ENCODE measurements at places on chromosomes 6 and 20.

GRCh38 chr6:110517034-110517433 is 40.6 kb upstream of the SLC22A16 start:
- DNase-seq = no peak

DNA sequence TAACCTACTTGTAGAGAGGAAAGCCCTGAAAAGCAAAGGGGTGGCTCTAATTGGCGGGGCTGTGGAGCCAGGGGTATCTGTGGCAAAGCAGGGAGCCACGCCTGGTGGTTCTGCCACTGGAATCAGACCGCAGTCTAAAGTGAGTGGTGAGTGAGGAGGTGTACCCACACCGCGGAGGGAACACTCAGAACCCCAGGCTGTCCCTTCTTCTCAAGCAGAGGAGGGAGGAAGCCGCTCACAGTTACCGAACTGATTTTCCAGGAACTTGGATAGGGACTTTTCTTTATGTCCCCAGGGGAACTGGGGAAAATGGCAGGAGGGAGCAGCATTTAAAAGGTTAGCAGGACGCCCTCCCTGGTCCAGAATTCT is 287.2 kb downstream of the TAF4 start:
- DNase-seq = no peak

GRCh38 chr6:20223141-20223540 is 10.9 kb upstream of the MBOAT1 start:
- no peak for DNase-seq

GRCh38 chr6:113694278-113695077 is 162.7 kb upstream of the MARCKS start:
- DNase-seq = no peak

DNA sequence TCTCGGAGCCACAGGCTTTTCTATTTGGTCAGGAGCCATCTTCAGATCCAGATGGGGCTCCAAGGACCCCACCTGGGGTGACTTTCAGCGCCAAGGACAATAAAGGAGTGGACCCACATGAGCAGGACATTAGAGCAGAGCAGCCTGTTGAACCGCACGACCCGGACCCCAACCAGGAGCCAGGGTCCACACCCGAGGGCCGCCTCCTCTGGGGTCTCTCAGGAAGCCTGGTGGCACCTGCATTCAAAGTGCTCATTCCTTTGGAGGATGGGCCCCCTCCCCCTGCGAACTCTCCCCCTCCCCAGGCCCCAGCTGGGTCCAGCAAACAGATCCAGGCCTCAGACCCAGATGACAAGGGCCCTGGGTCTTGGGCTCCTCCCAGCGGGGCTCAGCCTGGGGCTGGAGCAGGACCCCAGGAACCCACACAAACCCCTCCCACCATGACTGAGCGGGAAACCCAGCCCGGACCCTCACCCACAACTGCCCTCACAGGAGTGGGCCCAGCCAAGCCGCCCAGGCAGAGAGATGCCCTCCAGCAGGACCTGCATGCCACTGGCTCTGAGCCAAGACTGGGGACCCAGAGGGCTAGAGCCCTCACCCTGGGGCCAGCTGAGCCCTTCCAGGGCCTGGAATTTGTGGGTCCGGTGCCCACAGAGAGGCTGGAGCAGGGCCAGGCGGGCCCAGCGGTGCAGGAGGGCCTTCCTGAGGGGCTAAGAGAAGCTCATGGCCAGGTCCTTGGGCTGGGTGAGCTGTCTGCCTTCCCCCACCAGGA is 23.9 kb downstream of the RAB44 start:
- no peak for DNase-seq

DNA sequence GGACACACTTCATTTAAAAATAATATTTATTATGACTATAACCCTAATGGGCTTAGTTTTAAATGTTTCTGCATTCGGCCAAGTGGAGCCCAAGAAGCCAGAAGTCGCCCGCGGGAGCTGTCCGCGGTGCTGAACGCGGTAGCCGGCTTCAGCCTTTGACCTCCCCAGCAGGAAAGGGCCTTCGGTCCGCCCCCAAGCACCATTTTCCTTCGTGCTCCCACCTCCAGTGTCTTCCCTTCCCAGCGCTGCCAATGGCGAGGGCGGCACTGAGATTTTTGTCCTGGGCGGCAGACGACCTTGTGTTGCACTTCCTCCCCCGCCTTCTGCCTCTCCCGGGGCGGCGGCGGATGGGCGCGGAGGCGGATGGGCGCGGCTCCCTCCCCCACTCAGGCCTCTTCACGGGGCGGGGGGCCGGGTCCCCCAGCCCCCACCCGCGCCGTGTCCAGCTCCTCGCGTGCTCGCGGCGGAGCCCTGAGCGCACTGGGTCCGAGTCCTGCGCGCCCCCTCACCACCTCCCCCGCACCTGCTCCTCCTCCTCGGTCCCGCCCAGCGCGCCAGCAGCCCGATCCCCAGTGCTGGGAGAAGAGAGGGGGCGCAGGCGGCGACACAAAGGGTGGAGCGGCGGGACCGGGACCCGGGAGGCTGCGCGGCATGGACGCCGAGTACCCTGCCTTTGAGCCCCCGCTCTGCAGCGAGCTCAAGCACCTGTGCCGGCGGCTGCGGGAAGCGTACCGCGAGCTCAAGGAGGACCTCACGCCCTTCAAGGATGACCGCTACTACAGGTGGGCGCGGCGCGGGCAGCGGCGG is 23.6 kb upstream of the TMEM181 start:
- DNase-seq = peak; percentile 78

GRCh38 chr6:117352466-117353081 is 73.2 kb downstream of the ROS1 start:
- peak; percentile 9 for DNase-seq

DNA sequence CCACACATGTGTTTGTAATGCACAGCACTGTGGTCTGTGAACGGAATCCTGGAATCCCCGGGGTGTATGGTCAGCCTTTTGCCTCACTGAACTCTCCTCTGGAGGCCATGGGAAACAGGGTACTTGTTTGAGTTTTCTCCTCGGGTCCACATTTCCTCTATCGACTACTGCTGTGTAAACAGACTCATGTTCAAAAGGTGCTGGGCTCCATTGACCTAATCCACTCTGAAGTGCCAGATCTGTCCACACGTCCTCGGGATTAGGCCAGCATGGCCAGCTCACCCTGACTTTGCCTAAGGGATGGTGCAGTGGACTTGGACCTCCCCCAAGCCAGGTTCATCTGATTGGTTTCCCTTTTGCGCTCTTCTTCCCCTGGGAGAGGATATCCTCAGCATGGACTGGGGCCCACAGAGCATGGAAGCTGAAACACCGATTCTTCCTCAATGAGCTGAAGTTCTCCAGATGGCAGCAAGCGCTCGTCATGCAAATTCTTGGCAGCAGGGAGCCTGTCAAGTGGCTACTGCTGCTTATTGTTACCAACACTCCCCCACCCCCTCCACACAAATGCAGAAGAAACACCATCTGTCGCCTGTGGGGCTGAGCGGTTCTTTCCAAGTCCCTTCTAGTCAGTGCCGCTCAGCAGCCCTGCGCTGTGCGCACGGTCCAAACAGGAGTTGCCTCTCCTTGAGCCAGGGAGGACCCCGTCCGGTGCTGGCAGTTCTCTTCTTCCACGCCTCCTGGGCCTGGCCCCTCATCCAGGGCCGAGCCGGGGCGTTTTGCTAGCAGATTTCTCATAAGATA is 292.6 kb upstream of the MARCKS start:
- peak; percentile 89 for DNase-seq

- DNase-seq = no peak
Observed at GRCh38 chr20:57577679-57578475, 17.0 kb downstream of the PCK1 start.

GRCh38 chr6:79841577-79842375 is 105.6 kb downstream of the ELOVL4 start:
- no peak for DNase-seq

DNA sequence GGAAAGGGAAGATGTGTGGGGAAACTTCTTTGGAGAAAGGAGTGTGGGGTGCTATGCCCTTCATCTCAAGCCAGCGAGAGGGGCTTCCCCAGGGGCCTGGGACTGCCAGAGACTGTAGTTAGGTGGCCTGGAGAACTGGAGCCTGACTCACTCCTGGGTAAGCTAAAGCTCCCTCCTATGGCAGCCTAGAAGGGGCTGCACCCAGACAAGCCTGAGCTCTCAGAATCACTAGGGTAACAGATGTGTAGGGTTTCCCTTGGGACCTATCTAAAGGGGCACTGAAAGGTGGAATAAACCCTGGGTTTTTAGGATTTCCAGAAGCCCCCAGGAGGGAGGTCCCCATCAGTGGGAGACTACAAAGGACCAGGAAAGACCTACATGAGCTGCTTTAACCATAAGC is 1.6 kb upstream of the ARMC2 start:
- DNase-seq = no peak

GRCh38 chr20:47118206-47118605 is 223.6 kb downstream of the EYA2 start:
- DNase-seq = no peak

DNA sequence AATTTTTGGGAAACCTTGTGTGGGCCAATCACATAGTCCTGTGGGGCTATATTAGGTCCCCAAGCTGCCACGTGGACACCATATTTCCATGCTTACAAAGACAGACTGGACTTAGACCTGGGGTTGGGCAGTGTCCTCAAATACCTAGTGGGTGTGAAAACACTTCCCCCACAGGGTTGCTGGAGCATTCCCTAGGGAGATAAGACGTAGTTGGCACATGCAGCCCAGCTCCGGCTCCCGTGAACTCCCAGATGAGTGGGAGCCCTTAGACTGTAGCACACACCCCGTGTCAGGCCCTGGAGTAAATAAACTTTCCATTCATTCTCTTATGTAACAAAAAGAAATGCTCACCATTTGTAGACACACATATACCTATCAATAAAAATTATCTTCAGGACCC is 14.2 kb downstream of the KCNG1 start:
- DNase-seq = no peak

- peak; percentile 77 for DNase-seq
Observed at GRCh38 chr20:23242556-23243180, 107.9 kb upstream of the NXT1 start.

GRCh38 chr6:37511910-37512399 is 12.3 kb upstream of the CCDC167 start:
- DNase-seq = no peak

DNA sequence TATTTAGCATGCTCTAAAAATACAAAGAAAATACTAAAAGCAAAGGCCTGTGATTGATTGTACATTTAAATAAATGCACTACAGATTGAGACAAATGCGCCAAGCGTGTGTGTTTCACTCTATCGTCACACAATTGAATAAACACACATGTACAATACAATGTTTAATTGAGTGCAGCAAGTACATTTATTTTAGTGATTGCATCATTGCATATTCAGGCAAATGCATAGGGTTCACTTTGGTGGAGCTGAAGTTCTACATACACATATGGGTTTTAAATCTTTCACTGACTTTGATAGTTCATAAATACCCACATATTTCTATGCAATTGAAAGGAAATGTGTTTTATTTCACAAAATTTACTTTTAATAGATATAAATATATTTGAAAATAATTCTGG is 750.6 kb upstream of the MMS22L start:
- no peak for DNase-seq

GRCh38 chr20:10330071-10330470 is 104.0 kb downstream of the MKKS start:
- no peak for DNase-seq

DNA sequence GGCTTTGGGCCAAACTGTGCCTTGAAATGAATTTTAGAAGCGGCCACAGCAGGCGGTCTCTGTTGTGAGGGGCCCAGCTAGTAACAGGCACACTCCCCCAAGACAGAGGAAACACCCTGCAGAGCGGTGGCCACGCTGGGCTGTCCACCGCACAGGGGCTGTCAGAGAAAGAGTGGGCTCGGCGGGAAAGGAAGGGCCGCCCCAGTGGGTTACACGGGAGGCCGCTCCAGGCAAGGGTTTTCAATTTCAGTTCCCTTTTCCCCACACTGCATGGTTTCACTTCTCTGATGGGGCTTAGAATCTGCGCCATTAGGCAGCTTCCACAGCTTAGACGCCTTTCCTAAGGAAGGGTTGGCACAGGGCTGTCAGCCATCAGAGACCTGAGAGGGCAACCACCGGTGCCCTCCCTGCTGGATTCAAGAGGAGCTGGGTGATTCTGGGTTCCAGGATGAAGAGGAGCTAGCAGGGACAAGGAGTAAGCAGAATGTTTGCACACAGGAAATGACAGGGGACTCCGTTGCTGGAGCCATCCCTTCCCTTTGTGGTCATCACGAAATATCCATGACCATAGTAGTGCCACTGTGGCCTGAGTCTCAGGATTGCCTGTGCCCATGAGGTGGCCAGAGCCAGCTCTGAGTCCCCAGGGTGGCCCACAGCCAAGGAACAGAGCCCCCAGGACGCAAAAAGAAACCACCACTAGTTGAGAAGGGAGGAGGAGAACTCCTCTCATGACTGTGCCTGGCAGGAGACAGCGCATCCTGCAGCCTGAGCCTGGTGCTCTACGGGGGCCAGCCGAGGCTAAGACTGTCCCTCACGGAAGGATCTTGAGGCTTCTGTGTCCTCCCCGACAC is 282.7 kb downstream of the NRN1 start:
- DNase-seq = no peak
